ENCODE measurements at places on chromosomes 5 and 9.

DNA sequence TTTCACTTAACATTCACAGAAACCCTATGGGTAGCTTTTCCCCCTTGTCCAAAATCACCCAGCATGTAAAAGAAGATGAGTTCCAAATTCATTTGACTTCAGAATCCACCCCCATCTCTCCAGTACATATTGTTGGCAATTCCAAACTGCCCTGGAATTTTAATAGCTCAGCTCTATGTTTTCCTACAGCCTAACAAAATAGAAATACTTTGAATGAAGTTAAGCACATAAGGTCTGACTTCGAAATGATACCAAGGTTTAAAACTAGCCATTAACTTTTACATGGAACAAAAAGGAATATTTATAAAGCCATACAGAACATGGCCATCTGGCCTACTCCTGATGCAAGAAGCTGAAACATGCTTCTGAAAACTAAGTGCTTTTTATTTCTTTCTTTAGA, 634.3 kb downstream of the PDE4D start:
- no peak for DNase-seq

GRCh38 chr5:55856516-55857246, 5.5 kb downstream of the IL31RA start:
- no peak for DNase-seq

- no peak for DNase-seq
Observed at GRCh38 chr9:95857896-95858295, 17.6 kb upstream of the ERCC6L2 start.

DNA sequence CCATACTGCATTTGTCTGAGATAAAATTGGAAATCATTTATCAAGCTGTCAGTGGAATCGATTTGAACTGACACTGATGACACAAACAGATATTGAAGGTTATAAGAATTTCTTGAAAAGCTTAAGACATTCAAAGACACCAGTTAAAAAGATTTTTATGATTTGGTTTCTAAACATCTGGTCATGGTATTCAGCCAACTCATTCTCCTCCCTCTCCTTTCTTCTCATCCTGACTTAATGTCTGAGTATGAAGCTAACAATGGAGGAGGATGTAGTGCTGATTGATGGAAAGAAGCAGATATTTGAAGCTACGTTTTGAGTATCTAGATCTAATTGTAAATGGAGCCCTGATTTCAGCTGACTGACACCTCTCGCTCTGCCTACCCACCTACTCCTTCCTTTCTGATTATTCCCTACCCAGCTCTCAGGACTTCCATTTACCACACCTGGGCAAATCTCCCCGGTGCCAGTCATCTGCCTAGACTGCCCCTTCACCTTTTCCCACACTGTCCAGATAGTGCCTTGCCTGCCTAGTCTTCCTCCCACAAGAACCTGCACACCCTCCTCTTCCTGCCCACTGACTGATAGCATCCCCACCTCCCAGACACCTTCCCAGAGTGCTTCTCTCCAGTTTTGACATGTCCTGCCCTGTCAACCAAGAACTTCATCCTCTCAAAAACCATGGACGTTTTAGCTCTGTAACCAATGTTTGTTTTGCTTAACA, 20.7 kb upstream of the LIFR start:
- DNase-seq, result no peak

DNA sequence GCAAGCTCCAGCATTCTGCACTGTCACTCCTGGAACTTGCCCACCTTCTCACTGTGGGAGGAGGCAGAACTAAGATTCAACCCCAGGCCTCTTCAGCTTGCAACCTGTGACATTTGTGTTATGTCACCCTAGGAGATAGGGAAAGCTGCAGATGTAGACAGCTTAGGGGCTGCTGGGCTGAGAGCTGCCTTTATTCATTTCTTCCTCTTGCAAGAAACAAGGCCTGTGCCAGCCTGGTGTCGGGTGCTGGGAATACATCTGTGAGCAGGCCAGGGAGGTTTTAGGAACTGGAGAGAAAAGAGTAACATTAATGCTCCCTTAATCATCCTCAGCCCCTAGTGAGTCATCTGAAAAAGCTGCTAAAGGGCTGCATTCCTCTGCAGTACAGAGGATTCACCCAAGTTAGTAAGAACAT, 101.8 kb downstream of the FGF18 start:
- no peak for DNase-seq

DNA sequence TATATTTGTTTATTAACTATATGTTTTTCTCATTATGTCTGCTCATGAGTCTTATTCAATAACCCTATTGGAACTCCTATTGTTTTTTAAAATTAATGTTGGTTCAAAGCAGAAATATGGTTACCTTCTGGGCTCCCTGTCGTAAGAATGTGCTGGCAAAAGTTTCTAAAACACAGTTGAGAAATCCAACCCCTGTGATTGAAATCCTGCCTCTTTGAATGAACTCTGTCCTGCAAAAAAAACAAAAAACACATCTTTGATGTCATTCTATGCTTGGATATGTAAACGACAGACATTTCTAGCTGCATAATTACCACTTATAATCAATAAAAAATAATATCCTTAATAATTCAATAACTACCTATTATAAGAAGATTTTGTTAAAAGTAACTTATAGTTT, 38.8 kb downstream of the PRELID2 start:
- no peak for DNase-seq

DNA sequence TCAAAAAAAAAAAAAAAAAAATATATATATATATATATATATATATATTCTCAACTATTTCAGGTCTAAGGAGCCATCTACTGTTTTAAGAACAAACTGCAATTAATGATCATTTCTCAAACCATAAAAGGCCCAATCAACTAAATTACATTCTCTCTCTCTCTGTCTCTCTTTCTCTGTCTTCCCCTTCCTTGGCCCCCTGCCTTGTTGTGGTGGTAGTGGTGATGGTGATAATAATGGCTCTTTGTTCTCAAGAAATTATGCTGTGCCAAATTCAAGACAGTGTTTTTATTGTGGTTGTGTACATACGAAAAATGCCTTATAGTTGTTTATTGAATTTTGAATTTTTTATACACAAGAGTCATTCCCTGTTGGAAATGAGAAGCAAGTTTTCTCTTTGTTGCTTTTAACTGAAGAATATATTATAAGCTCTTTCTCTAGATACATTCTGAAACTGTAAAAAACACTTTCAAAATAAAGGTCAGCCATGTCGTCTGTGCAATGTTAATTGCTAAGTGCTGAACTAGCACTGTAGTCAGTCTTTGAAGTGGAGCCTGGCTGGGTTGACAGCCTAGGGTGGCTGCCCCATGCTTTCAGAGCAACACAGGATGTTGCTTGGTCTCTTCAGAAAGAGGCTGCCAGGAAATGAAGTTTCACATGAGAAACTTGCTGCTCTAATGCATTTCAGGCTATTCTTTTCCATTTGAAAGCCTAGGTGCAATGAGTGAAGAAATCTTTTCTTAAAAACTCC, 96.0 kb downstream of the HINT1 start:
- no peak for DNase-seq

- DNase-seq, result no peak
Observed at GRCh38 chr5:9283021-9283420, 262.9 kb downstream of the SEMA5A start.

DNA sequence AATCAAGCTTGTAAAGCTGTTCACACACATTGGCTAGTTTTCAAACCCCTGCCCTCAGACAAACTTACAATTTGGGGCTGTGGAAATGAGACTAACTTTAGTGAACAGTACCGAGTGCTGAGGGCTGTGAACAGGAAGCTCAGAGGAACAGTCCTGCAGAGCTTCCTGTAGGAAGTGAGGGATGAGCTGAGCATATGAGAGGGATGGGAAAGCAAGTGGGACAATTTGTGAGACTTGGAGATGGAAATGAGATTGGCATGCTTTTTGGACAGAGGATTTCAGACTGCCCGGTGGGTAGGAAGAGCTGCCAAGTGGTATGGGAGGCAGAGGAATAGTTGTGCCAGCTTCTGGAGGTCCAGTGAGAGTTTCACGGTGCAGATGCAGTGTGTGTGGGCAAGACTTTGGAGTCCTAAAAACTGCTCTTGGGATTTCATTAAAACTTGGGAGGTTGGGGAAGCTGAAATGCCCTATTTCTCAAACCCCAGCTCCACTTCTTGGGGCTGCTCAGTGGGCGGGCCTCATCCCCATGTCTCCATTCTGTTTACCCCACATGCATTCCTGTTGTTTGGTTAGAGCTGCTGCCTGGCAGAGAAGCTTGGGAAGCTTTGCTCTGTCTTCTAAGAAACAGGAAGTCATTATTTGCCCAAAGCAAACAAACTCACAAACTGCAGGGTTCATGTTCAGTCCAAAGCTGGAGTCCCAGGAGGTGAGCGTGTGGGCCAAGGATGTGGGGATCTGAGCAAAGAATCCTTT, 267.5 kb downstream of the ZSWIM6 start:
- DNase-seq, result no peak

DNA sequence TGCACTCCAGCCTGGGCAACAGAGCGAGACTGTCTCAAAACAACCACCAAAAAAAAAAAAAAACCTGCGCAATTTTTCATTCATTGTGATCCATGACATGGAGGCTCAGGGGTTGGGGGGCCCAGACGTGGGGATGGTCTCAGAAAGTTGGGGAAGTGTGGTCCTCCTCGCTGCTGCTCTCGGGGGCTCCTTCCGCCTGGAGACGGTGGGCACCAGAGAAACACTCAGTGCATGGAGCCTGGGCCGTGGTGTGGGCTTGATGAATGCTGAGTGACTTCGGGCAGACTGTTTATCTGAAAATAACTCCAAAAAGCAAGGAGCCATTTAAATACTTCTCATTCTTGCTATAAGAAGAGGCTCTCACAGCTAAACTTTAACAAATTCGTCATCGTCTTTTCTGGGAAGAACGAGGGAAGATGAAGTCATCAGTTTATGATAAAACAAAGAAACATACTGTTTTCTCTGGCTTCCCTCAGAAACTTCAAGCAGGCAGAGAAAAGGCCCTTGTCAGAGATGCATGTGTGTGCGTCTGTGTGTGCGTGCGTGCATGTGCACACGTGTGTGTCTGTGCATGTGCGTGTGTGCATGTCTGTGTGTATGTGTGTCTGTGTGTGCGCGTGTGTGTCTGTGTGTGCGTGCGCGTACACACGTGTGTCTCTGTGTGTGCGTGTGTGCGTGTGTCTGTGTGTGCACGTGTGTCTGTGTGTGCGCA, 35.0 kb downstream of the RASGEF1C start:
- DNase-seq, result no peak

- no peak for DNase-seq
Observed at GRCh38 chr9:19947996-19948395, 159.2 kb upstream of the SLC24A2 start.

All from Right ventricle myocardium inferior (tissue), 1 donor.